Gastroesophageal sphincter (tissue), 4 donors: ENCODE measurements at places on chromosomes 5 and 9. TPM values are rescaled to one million over a fixed set of nuclear protein-coding genes. Genes with fewer than 3 reads are reported as not detected.

Gene FOXD4L5
- not detected for total RNA-seq

Gene ABCA1
- total RNA-seq, result 55.1 TPM

Gene TSSK1B
- total RNA-seq, result not detected

Gene UHRF2
- total RNA-seq, result 56.3 TPM

Gene ACOT12
- total RNA-seq, result not detected

Gene EMB
- total RNA-seq, result 8.4 TPM

Gene GPR21
- 4.2 TPM for total RNA-seq

Gene DOCK8
- 27.6 TPM for total RNA-seq

Gene PCDHB1
- total RNA-seq, result not detected

Gene NR5A1
- not detected for total RNA-seq

Gene TPPP
- total RNA-seq, result 28.6 TPM

Gene PCDHGA8
- total RNA-seq, result 4.2 TPM

Gene ZNF658
- total RNA-seq, result 7.1 TPM

Gene INSL4
- not detected for total RNA-seq

Gene FGF10
- total RNA-seq, result 2.2 TPM

Gene SPACA9
- total RNA-seq, result 3.2 TPM

Gene F12
- not detected for total RNA-seq

Gene BHMT2
- 105 TPM for total RNA-seq

Gene FAM200C
- 3.5 TPM for total RNA-seq

Gene GABRA1
- total RNA-seq, result not detected

Gene UIMC1
- total RNA-seq, result 50.3 TPM

Gene OBP2B
- not detected for total RNA-seq
